ENCODE measurements at places on chromosomes 6 and 20. TPM values are rescaled to one million over a fixed set of nuclear protein-coding genes. Genes with fewer than 3 reads are reported as not detected.

- DNase-seq: no peak
- H3K4me3 ChIP-seq: no peak overlapping the region
- H3K27me3 ChIP-seq: no peaks in the 10 kb centered on the region
- no peak overlapping the region for H3K27ac ChIP-seq
- H3K4me1 ChIP-seq: no peaks in the 10 kb centered on the region
Measured at GRCh38 chr6:159429433-159429832, 260.2 kb downstream of the FNDC1 start.

DNA sequence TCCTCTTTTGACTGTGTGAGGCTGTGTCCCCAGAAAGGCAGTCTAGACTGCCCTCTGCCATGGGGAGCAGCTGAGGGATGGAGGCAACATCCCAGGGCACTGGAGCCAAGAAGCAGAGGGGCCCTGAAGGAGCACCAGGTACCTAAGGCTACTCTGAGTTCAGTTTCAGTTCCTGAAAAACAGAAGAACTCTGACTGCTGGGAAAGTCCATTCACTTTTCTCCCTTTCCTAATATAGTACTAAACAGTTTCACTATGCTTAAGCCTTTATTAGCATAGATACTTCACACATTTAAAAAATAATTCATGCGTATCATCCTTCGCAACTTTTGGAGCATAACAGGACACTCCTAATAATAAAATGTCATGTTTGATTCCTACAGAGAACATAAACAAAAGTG, 130.0 kb downstream of the FOXC1 start:
- no peaks in the 10 kb centered on the region for H3K27me3 ChIP-seq
- H3K27ac ChIP-seq: no peak overlapping the region
- no peaks in the 10 kb centered on the region for H3K4me1 ChIP-seq
- no peaks in the 10 kb centered on the region for H3K36me3 ChIP-seq
- no peak for DNase-seq

ANGPT4 gene
- under 0.01 TPM for total RNA-seq

DNA sequence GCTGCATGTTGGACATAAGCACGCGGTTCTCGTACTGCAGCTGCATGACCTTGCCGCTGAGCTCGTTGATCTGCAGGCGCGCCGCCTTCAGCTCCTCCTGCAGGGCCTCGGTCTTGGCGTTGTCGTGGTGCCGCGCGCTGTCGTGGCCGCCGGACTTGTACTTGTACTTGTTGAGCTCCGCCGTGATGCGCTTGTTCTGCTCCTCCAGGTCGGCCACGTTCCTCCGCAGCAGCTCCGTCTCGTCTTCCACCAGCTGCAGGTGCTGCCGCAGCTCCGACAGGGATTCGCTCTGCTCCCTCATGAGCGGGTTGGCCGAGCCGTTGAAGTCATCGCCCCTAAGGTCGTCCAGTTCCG, 16.6 kb upstream of the KIAA0408 start:
- H3K27ac ChIP-seq: no peak overlapping the region
- no peak for DNase-seq
- H3K27me3 ChIP-seq: no peaks in the 10 kb centered on the region

DNA sequence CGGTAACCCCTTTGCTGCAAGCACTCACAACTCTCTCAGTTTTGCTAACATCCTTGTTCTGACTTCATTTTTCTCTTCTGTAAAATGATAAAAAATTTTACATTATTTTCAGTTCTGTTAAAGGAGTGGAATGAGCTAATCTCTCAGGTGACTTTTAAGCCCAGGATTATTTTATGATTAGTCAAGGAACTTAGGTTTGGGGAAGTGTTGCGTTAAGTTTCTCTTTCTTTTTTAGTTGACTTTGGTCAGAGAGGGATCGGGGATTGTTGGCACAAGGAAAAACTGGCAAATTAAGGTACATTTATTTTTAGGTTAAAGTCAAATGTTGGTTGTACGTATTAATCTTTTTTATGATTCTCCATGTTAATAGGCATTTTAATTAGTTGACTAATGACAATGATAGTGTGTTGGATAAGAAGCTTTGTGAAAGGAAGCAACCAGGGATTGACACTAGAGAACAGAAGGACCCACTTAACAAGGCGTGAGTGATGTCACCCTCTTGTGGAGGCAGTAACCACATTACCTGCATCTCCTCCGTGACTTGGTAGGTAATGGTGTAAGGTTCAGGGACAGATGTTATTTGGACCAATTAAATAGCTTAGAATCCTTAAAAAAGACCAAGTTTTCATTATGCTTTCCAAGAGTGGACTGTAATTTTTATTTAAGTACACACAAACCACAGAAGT, 31.6 kb downstream of the CD83 start:
- H3K27me3 ChIP-seq: no peaks in the 10 kb centered on the region
- no peak for DNase-seq
- no peak overlapping the region for H3K27ac ChIP-seq
- H3K4me3 ChIP-seq: no peak overlapping the region
- H3K4me1 ChIP-seq: no peaks in the 10 kb centered on the region

- H3K36me3 ChIP-seq: no peaks in the 10 kb centered on the region
- no peaks in the 10 kb centered on the region for H3K27me3 ChIP-seq
- no peak for DNase-seq
- H3K4me1 ChIP-seq: no peaks in the 10 kb centered on the region
Measured at GRCh38 chr20:47724396-47724795, 60.9 kb downstream of the SULF2 start.

DNA sequence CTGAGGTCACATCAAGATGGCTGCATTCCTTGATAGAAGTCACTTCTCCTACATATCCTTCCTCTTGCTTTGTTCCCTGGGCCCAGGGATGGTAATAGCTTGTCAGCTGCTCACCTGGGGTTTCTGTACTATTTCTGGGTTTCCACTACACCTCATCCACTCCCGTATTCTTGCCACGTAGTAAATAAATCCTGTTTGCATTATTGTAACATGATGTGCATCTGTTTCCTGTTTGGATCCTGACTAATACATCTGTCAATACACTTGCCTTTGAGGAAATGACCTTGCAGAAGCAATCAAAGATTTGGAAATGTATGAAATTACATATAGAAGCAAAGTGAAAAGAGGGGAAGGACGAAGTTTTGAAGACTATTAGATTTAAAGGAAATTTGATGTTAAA, 619.0 kb downstream of the PHF3 start:
- H3K4me1 ChIP-seq: no peaks in the 10 kb centered on the region
- no peaks in the 10 kb centered on the region for H3K36me3 ChIP-seq
- DNase-seq: no peak
- no peak overlapping the region for H3K27ac ChIP-seq
- no peaks in the 10 kb centered on the region for H3K27me3 ChIP-seq

RRAGD gene
- 9.2 TPM for total RNA-seq

- H3K27me3 ChIP-seq: no peaks in the 10 kb centered on the region
- no peaks in the 10 kb centered on the region for H3K36me3 ChIP-seq
- no peak for DNase-seq
- no peak overlapping the region for H3K4me3 ChIP-seq
Measured at GRCh38 chr6:104710543-104711335, 149.0 kb downstream of the HACE1 start.

VPS16 gene
- total RNA-seq: 25.4 TPM

HSPA1A gene
- total RNA-seq: 92.1 TPM

DNA sequence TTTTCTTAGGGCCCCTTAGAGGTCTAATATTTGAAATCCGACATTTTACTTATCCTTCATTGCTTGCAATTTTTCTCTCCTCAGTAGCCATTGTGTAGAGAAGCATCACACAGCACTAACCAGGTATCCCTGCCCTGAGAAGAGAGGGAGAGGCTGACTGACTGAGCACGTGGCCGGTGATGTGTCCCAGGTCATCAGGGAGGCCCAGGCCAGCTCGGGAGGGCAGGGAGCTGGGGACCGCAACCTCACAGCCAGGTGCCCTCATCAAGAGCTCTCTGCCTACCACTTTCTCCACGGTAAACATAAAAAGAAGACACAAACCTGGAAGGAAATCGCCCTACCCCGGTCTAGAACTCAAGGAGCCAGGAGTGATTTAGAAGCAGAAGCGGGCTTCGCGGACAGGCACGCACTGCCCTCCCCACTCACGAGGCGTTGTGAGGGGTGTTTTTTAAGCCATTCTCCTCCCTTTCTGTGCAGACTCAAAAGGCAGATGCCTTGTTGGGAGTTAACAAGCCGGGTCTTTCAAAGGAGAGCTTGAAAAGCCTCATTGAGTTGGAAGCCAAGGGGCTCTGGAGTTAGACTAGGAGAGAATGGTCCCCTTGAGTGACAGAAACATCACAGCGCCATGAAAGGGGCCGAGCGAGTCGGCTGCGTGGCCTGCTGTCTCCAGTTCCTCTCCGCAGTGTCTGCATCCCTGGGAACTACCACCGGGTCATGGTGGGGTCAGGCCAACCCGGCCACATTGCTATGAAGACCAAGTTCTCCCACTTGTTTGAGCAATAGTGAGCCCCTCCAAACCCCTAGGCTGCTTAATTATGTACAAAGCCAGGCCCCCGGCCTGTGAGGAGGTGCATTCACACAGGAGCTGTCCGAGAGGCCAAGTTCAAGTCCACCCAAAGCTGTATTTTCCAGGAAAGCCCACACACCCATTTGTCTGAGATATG, 285.4 kb downstream of the CDH4 start:
- DNase-seq: no peak
- no peaks in the 10 kb centered on the region for H3K4me1 ChIP-seq
- H3K27ac ChIP-seq: no peak overlapping the region

TMC2 gene
- not detected for total RNA-seq

GRCh38 chr6:147991961-147992360, 350.7 kb upstream of the SASH1 start:
- no peaks in the 10 kb centered on the region for H3K36me3 ChIP-seq
- DNase-seq: no peak
- no peaks in the 10 kb centered on the region for H3K27me3 ChIP-seq
- no peak overlapping the region for H3K27ac ChIP-seq

HTR1B gene
- total RNA-seq: 0.52 TPM

- DNase-seq: no peak
- H3K4me3 ChIP-seq: no peak overlapping the region
- no peaks in the 10 kb centered on the region for H3K36me3 ChIP-seq
Measured at GRCh38 chr6:162615016-162615705, 112.4 kb downstream of the PRKN start.

- H3K27me3 ChIP-seq: no peaks in the 10 kb centered on the region
- peaks cover 26% of the 10 kb centered on the region for H3K4me1 ChIP-seq
- H3K4me3 ChIP-seq: peak overlapping the region; percentile 68
- DNase-seq: no peak
- H3K27ac ChIP-seq: peak overlapping the region; percentile 92
Measured at GRCh38 chr20:47501116-47501481, 588 bp upstream of the NCOA3 start.

GRCh38 chr6:98844244-98845210, 10.2 kb downstream of the POU3F2 start:
- H3K27me3 ChIP-seq: no peaks in the 10 kb centered on the region
- no peak for DNase-seq
- no peaks in the 10 kb centered on the region for H3K36me3 ChIP-seq
- peaks cover 32% of the 10 kb centered on the region for H3K4me1 ChIP-seq
- H3K4me3 ChIP-seq: no peak overlapping the region
- H3K27ac ChIP-seq: no peak overlapping the region

PRELID3B gene
- total RNA-seq: 20.8 TPM

DNA sequence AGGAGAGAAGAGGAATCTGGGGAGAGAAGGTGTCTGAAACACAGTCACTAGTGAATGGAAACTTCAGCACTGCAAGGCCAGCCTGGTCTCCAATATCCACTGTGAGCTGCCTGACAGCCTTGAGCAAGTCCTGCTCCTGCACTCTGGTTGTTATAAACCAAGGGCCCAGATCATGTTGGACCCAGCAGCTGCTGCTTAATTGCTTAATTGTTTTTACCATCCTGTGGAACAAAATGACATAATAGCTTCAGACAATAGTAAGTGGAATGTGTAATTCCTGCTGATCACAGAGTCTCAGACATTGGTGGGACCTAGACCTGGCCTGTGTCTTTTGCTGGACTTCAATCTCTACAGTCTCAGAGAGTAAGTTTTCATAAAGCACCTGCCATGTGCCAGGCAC, 833.7 kb downstream of the TFAP2A start:
- no peaks in the 10 kb centered on the region for H3K4me1 ChIP-seq
- H3K4me3 ChIP-seq: no peak overlapping the region
- H3K36me3 ChIP-seq: no peaks in the 10 kb centered on the region
- H3K27ac ChIP-seq: no peak overlapping the region
- H3K27me3 ChIP-seq: no peaks in the 10 kb centered on the region

- no peak overlapping the region for H3K4me3 ChIP-seq
- no peaks in the 10 kb centered on the region for H3K36me3 ChIP-seq
- peaks cover 81% of the 10 kb centered on the region for H3K4me1 ChIP-seq
- no peaks in the 10 kb centered on the region for H3K27me3 ChIP-seq
- no peak for DNase-seq
Measured at GRCh38 chr6:35724471-35724870, 12.4 kb upstream of the ARMC12 start.

GJA10 gene
- not detected for total RNA-seq

IL17F gene
- total RNA-seq: not detected

- no peaks in the 10 kb centered on the region for H3K36me3 ChIP-seq
- H3K4me1 ChIP-seq: peaks cover 47% of the 10 kb centered on the region
- H3K4me3 ChIP-seq: no peak overlapping the region
- no peaks in the 10 kb centered on the region for H3K27me3 ChIP-seq
Measured at GRCh38 chr20:62063981-62064769, 1.5 kb downstream of the TAF4 start.

DNA sequence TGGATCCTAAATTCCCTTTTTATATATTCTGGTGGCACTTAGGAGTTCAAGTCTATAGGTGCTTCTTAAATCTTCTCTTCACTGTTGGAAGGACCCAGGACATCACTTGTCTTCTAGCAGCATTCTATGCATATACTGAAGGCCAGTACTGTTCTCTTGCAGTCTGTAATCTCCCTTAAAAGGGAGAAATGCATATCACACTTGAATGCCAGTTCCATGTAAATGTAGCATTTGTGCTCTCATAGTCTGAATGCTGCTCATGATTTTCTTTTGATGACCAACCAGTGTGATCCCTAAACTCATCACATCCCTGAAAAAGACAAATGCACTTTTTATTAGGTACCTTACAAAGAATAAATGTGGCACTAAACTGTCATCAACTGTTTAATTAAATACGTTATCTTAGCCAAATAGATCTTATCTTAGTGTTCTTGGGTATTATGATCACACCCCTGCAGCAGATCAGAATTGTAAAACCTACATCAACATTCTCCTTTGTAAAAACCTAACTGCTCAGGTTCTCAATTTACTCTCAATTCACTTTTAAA, 176.1 kb downstream of the EPHA7 start:
- no peaks in the 10 kb centered on the region for H3K4me1 ChIP-seq
- H3K36me3 ChIP-seq: no peaks in the 10 kb centered on the region
- no peak overlapping the region for H3K4me3 ChIP-seq
- no peaks in the 10 kb centered on the region for H3K27me3 ChIP-seq
- no peak for DNase-seq

DNA sequence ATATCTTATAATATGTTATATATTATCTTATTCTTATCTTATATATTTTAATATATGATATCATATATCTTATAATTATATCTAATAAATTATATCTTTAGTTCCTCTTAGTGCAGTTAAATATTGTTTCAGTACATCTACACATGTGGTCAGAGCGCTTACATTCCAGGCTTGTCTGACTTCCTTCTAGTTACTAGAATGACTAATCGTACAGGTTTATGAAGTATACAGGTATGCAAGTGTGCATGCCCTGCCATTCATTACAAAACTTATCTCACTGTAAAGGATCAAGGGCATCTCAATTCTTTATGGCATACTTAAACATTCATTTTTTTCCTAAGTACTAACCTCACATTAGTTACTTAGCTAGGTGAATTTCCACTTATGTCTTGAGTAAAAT, 1278.0 kb upstream of the MAP3K7 start:
- no peaks in the 10 kb centered on the region for H3K4me1 ChIP-seq
- H3K27me3 ChIP-seq: no peaks in the 10 kb centered on the region
- no peak overlapping the region for H3K27ac ChIP-seq
- H3K4me3 ChIP-seq: no peak overlapping the region
- DNase-seq: no peak
